Activated CD8-positive, alpha-beta T cell treated with anti-CD3 and anti-CD28 coated beads, Interleukin-2, amount 10 ng/mL, durations not matched to agents 7 days and 5 days (primary cell): ENCODE measurements at places on chromosomes 12 and 14. TPM values are rescaled to one million over a fixed set of nuclear protein-coding genes. Genes with fewer than 3 reads are reported as not detected.

The REC8 gene
- total RNA-seq, result 54.5 TPM

The ZFYVE1 gene
- 10.5 TPM for total RNA-seq

The SMCO3 gene
- total RNA-seq, result not detected

The FBXO33 gene
- total RNA-seq, result 18.7 TPM

The PSMB5 gene
- 74.5 TPM for total RNA-seq

The LRTM2 gene
- not detected for total RNA-seq

The FLVCR2 gene
- total RNA-seq, result 0.79 TPM
